Gastrocnemius medialis (tissue), 4 donors: ENCODE measurements at places on chromosomes 6 and 20. TPM values are rescaled to one million over a fixed set of nuclear protein-coding genes. Genes with fewer than 3 reads are reported as not detected.

LPA gene
- total RNA-seq, result not detected

DUSP15 gene
- not detected for total RNA-seq

TTI1 gene
- 19.3 TPM for total RNA-seq

CRIP3 gene
- not detected for total RNA-seq

SLC13A3 gene
- total RNA-seq, result 2.8 TPM

BANF2 gene
- total RNA-seq, result not detected

BPIFA1 gene
- not detected for total RNA-seq

CYP39A1 gene
- 0.24 TPM for total RNA-seq

OSER1 gene
- 73.0 TPM for total RNA-seq

FAM184A gene
- 0.40 TPM for total RNA-seq

SLC22A3 gene
- 75.4 TPM for total RNA-seq

SLC23A2 gene
- 3.0 TPM for total RNA-seq

SERPINB1 gene
- total RNA-seq, result 29.9 TPM

LAMA5 gene
- 35.8 TPM for total RNA-seq

GSTA3 gene
- not detected for total RNA-seq

AVP gene
- total RNA-seq, result not detected
